ENCODE measurements at places on chromosomes 7 and 10.
A peak's percentile ranks its signal among the peaks of the same experiment; 100 is the strongest.

- DNase-seq: no peak
Measured at GRCh38 chr10:47378606-47379444, 5.3 kb downstream of the ZNF488 start.

DNA sequence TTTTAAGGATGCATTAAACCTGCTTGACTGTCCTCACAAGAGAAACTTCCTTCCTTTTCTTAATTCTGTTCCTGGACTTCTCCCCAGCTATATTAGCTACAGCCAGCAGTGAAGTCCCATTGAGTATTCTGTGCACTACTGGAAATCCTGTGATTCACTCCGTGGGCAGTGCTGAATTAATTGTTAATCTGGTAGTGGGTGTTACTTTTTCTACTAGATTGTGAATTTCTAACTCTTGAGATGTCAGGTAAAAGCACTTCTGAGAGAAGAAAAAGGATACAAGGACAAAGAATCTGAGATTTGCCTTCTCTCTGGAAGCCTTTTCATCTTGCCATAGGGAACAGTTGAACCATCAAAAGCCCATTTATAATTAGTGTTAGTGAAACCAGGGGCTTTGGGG, 33.9 kb downstream of the CYCS start:
- DNase-seq: no peak

DNA sequence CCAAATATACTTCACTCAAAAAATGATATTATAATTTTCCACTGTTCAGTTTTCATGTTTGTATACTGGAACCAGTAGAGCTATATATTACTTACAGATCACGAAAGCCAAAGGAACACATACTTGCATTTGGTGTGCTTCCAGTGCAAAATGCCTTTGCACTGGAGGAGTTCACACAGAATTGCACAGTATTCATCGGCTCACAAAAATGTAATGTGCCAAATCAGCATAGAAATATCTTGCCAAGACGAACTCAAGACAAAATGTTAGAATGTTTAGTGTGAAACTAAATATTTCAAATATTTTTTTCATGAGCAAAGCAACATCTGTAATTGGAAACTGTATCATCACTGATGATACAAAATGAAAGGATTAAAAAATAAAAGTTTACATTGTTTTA, 646.2 kb upstream of the SEMA3D start:
- no peak for DNase-seq

DNA sequence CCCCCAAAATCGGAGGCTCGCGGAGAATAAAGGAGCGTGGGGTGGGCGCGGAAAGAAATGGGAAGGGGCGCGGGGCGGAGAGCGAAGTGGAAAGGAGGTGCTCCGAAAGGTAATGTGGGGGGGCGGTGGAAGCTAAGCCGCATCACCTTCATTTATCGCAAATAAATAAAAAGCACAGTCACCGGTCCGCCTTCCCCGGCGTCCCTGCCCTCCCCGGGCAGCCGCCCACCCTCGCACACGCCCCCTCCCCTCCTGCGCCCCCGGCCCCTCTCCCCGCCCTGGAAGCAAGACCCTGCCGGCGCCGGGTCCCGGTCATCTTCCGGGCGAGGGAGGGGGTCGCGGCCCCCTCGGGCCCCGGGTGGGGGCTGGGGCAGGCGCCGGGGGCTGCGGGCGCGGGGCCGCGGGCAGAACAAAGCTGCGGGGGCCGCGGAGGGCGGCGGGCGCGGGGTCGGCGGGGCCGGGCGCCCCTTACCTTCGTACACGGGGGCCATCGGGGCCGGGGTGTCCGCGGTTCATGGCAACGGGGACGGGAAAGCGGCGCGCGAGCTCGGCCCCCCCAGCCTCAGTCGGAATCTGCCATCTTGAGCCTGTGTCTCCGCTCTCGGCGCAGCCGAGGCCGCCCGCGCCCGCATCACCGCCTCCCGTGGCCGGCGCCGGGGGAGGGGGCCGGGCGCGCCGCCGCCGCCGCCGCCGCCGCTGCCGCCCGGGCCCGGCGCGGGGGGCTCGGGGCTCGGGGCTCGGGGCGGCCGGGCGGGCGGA, 486 bp downstream of the HIPK2 start:
- DNase-seq: no peak

GRCh38 chr10:29950391-29950790, 109.0 kb downstream of the JCAD start:
- no peak for DNase-seq

DNA sequence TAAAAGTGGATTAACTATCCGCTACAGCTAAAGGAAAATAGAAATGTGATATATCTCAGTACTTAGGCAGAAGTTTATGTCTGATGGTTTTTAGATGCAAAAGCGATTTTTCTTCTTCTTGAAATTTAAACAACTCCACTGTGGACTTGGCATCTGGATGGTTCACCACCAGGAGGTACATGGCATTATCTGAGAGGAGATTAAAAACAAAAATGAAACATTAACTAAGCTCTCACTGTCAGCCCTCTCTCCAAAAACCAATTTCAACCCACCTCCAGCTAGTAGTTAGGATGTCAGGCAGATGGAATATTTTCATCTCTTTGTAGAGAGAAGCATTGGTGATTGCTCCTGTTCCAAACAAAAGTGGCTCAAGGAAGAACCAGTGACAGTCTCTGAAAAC, 12.9 kb downstream of the PON1 start:
- no peak for DNase-seq

GRCh38 chr7:144057954-144058353, 9.2 kb downstream of the OR2A5 start:
- DNase-seq: peak; percentile 71

DNA sequence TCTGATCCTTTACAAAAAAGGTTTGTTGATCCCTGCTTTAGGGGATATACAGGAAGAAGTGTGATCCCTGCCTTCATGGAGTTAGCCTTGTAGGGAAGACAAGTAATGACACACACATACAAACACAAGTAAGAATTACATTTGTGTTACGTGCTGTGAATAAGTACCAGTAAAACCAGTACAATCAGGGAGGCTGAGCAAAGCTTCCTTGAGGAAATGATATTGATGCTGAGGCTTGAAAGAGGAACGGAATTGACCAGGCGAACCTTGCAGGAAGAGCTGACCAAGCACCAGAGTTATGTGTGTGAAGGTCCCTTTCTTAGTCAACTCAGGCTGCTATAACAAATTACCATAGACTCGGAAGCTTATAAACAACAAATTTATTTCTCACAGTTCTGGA, 83.6 kb upstream of the CACUL1 start:
- no peak for DNase-seq

DNA sequence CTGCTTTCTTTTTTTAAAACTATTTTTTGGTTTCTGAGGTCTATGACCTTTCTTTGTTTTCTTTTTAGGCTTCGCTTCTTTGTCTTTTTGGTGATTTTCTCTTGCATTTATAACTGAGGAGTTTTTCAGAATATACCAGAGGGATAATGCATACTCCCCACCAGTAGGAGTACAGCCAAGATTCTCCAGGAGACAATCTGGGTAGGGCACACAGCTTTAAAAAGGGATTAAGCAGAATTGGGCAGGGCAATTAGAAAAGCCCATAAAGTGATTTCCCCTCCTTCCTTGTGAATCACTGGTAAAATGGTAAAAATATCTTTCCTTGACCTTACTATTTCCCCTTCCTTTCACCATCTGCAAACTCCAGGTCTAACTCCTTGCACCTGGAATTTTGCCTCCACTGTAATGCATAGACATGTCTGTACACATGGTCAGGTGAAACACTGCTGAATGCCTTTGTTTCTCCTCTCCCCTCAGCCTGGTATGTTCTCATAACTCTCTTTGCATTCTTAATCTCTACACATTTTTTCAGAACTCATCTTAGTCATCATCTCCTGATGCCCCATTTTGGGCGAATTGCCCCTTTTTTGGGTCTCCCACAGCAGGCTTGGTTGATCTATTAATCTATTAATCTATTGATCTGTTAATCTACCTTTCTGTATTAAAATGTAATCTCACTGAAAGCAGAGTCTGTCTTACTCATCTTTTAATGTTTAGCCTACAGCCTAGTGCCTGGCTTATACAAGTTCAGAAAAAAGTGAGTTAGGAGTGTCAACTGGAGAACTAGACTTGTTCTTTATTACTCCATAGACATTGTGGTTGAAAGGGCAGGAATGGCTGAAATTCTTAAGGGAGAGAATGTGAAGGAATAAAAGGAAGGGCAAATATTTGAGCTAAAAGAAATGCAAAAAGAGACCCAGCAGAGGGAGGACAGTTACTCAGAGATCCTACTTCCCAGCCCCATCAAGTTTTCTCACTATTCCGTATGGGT, 64.6 kb downstream of the MDFIC start:
- no peak for DNase-seq
